ENCODE measurements at places on chromosomes 7 and 10.

GRCh38 chr10:33612116-33612515 lies 277.6 kb upstream of the NRP1 start:
- DNase-seq: peak; percentile 26

GRCh38 chr10:30345611-30346010 lies 3.5 kb downstream of the MTPAP start:
- DNase-seq: no peak

DNA sequence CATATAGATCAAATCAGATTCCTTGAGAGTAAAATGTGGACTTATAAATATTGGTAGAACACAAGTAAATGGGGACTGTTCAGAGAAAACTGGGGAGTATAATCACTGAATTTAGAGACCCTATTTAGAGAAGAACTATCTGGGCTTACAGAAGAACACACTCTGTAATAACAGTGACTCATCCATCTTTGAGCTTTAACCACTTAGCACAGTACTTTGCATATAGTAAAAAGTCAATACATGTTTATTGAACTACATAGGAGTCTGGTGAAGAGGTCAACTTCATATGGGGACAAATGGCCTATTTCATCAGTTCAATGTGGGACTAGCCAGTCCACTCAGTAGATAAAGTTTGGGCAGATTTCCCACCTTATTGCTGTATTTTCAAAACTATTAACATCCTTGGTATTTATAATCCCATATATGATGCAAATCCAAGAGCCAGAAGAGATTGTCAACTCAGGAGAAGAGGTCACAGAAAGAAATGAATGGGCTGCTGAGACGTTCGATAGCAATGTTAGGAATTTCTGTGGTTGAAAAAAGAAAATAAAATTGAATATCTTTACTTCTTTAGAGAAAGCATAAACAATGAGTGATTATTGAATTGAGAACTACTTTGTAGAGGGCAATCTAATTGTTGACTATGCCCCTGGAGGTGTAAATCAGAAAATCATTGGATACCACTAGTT lies 119.3 kb upstream of the CACNA2D1 start:
- peak; percentile 53 for DNase-seq

- DNase-seq: no peak
Measured at GRCh38 chr10:44992070-44992731, 8.5 kb upstream of the ZNF22 start.

GRCh38 chr10:126458466-126458865 lies 70.2 kb upstream of the ADAM12 start:
- DNase-seq: peak; percentile 83

DNA sequence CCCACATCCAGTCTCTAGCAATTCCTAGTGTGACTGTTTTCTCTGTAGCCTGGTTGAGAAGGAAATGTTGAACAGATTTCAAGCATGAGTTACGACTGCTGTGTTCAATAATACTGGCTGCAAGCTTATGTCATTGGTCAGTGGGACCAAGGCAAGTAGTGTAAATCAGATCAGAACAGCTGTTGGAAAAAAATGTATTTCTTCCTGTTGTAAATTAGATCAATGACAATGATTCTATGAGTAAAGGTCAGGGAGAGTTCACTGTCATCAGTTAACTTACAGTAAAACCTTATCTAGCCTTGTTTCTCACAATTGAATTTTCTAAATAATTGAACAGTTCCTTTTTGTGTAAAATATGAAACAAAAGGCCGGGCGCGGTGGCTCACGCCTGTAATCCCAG lies 6.7 kb downstream of the OTUD1 start:
- DNase-seq: no peak

GRCh38 chr10:74391786-74392185 lies 240.8 kb downstream of the ADK start:
- no peak for DNase-seq

DNA sequence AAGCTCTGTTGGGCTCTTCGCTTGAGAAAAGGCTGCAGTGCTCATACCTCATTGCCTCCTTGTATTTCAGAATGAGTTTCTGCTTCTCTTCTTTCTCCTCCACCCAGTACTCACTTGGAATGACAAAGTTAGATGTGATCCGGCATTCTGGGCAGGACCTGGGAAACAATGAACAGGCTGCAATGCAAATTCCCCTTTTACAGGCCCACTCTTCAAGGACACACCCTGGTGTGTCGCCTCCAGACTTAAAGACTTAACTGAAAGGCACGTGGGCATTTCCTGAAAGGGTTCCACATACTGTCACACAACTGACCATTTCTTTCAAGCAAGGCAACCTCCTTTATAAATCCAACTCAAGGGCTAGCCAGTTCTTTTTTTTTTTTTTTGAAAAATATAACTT lies 23.6 kb downstream of the MKRN1 start:
- no peak for DNase-seq

- no peak for DNase-seq
Measured at GRCh38 chr7:11875635-11876034, 43.6 kb upstream of the THSD7A start.

GRCh38 chr10:107848726-107849360 lies 684.3 kb upstream of the SORCS1 start:
- no peak for DNase-seq

- no peak for DNase-seq
Measured at GRCh38 chr7:10022957-10023356, 950.7 kb upstream of the PHF14 start.

- no peak for DNase-seq
Measured at GRCh38 chr10:128884496-128885072, 582.5 kb upstream of the MGMT start.

DNA sequence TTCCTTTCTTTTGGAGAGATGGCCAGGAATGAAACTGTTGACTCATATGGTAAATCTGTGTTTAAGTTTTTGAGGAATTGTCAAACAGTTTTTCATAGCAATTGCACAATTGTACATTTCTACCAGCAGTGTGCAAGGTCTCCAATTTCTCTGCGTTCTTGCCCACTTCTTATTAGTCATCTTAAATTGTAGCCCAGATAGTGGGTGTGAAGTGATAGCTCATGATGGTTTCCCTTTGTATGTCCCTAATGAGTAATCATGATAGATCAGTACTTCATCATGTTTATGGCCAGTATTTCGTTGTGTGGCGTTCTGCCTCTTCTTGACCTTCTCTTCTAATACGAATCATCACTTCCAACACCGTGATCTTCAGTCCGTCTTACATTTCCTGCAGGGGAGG lies 136.3 kb downstream of the DOCK1 start:
- DNase-seq: peak; percentile 56

- DNase-seq: no peak
Measured at GRCh38 chr10:3764626-3765112, 20.3 kb downstream of the KLF6 start.

DNA sequence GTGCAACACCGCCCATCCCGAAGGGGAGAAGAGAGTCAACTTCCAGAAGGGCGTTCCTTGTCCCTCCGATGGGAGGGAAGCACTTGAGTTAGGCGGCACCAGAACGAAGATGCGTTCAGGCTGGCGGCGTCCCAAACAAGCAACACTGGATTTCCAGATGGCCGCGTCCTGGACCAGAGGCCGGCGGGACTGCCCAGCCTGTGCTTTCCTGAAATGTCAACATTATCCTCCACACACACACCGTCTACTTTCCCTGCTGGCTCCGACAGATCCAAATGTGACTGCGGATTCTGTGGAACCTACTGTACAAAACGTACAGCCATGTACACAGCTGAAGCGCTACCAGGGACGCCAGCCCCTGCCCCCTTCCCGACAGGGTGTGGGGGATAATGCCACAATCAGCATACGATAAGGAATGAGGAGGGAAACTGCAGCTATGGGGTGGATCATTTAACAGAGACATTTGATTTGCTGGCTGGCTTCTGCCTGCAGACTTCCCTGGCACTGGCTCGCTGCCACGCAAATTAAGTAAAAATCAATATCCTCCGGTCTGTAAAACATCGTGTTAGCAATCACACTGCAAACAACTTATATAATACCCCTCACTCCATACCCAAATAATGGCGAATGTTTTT lies 82.1 kb downstream of the ZRANB1 start:
- DNase-seq: no peak

DNA sequence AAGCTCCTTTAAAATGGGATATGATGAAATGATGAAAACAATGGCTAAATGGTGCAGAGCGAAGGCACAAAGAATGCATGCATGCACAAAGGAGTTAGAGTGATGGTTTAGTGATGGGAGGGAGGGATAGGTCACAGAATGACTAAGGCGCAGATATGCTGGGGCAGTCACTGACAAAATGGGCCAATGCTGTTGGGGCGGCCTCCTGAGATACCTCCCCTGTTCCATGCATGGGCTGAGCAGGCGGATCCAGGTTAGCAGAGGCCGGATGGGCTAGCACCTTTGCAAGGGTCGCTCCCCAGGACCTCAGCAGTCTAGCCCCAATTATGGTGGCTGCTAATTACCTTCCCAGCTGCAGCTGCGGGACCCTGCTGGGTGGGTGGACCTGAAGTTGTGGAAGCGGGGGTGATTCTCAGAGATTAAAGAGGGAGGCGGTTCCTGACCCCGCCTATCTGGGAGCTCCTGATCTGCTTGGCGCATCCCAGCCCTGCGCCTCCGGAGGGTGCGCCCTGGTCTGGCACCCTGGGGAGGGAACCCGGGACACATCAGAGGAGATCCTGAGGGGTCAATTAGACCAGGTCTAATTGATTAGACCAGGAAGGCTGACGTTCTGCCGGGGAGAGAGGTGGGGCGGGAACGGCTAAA lies 175.0 kb downstream of the CYP26A1 start:
- DNase-seq: no peak

DNA sequence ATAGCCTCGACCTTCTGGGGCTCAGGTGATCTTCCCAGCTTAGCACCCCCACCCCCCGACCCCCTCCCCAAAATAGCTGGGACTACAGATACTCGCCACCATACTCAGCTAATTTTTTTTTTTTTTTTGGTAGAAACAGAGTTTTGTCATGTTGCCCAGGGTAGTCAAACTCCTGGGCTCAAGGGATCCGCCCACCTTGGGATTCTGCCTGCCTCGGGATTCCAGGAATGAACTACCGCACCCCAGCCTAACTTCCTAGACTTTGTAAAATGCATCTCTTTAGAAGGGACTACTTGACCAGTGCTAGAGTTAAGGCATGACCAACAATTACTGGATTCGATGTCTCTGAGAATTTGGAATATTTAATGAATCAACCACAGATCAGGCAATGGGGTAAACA lies 85.9 kb downstream of the MDFIC start:
- DNase-seq: no peak

- no peak for DNase-seq
Measured at GRCh38 chr7:2953588-2954407, 89.9 kb downstream of the CARD11 start.

DNA sequence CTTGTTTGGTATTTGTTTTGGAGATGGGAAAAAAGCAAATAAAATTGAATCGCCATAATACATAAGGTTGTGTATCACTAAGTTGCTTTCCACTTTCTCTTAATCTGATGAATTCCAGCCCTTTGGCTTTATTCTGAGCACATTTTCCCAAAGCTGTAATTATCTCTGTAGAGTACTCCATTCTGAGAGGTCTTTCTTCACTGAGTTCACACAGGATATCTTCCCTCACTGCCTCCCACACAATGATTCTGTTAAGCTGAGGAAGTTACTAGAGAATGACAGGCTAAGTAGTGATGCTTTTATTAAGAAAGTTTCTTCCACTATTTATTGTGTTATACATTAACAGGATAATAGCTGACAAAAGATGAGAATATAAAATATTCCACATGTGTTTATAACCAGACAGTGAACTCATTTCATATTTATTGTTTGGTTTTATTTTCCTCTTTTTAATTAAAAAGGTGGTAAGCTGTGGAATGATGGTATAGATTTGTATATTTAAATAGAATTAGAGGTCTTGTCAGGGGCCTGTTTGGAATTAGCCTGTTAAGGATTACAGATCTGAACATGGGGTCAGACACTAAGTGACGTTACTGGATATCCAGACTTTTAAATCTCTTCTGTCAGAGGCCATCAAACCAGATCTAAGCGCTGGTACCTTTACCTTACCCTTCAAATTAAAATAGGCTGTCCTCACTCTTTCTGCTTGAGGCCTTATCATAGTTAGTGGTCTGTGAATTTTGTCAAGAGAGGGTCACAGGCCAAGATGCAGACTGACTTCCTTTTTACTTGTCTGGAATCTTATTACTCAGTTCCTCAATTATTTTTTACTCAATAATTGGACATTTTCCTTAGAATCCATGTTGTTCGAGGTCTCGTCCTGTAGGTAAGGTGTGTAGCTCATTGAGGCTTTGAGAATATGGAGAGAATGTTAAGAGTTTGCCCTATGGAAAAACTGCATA lies 8.4 kb downstream of the PLXDC2 start:
- no peak for DNase-seq

DNA sequence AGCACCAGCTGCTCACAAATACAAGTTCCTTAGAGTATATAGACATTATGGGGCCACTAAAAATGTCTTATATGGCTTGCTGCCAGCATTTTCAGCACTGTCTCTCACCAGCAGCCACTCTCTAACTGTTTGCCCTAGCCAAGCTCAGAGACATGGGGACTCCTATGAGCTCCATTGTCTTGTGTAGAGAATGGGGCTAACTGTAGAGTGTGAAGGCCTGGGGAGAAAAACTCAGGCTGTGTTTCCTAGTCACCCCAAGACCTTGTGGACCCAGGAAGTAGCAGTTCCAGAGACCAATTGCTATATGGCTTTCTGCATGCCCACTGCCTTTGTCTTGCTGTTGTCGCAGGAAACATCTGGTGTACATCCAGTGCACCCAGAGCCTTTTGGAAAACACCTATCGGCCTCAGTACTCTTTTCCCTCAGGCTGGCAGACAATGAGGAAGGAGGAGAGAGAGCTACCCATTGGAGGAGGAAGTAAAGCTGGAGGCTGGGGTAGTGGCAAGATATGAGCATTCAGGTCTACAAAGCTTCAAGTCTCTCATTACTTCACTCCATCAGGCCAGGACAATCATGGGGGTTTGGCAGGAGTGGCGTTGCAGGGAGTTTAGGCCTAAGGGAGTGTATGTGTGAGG lies 28.4 kb downstream of the ENTPD1 start:
- no peak for DNase-seq

GRCh38 chr10:14405076-14406065 lies 74.6 kb upstream of the FRMD4A start:
- peak; percentile 95 for DNase-seq

DNA sequence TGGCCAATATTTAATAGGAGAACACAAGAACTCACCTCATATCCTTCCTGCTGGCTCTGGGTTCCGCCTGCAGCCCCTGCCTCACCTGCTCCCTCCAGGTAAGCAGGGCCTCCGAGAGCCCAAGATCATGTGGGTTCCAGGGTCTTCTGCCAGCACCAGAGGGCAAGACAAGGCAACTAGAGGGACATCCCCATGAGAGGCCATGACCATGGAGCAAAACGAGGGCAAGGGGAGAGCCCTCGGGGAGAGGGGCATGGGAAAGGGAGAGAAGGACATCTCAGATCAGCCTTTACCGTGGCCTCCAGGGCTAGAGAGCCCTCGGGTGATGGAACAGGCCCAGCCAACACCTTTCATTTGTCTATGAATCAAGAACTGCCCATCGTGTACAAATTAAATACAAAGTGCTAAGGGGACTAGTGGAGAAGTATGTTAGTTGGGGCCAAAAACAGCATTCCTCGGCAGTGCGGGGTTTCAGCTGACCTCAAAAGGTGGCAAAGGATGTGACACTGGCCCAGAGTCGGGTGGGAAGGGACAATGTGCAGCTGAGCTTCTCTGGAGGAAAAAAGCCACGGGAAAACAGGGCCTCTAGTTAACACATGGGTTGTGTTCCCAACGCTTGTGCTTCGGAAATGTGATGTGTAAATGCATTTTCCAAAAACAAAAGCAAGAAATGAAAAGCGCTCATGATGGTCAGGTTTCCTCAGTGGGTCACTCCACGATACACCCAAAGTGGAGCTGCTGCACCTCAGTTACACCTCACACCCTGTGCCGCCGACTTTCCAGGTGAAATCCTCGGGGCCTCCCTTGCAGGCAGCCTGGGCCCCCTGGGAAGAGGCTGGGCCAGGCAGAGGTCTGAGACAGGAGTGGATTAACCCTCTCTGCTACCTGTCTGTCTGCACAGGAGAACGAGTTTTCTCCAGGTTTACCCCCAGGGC lies 2.0 kb downstream of the AOC1 start:
- no peak for DNase-seq

All from M059J (cell line).